ENCODE measurements at places on chromosomes 6 and 20. TPM values are rescaled to one million over a fixed set of nuclear protein-coding genes. Genes with fewer than 3 reads are reported as not detected.
A peak's percentile ranks its signal among the peaks of the same experiment; 100 is the strongest.

Gene RAET1L
- not detected for total RNA-seq

Gene OR5V1
- total RNA-seq: not detected

- DNase-seq: no peak
Measured at GRCh38 chr20:51287628-51288413, 254.7 kb downstream of the NFATC2 start.

DNA sequence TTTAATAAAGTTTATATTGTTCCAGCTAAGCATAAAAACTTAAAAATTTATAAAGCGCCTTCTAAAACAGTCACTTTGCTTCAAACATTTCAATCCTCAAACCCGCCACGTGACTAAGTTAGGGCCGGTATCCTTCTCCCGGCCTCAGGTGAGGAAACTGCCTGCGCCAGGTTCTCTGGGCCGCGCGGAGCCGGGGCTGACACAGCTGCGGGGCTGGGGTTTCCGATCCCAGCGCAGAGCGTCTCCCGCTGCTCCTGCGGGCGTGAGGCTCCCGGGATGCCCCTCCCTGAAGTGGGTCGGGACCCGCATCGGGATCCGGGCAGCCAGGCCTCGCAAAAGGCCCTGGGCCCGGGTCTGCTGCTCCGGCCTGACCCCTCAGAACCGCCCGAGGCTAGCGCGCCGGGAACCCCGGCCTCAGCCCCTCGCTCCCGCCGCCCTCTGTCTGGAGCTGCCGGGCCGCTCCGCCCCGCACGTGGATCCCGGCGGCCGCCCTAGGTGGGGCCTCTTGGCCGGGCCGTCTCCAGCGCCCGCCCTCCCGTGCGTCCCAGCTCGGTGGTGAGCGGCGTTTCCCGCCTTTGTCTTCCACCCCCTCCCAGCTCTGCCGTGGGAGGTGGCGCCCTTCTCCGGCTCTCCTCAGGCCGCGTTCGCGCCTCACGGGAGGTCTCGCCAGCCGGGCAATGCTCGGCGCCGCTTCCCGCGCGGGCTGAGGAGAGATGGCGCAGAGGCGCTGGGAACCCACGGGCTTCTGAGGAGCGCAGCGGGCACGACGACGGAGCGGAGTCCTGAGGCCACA is 267.9 kb downstream of the DLL1 start:
- peak; percentile 71 for DNase-seq
